ENCODE measurements at places on chromosomes 13 and 19.

- peak; percentile 48 for DNase-seq
Observed at GRCh38 chr19:41887711-41888382, 4.9 kb downstream of the ARHGEF1 start.

GRCh38 chr13:23399347-23399746 lies 34.2 kb downstream of the SACS start:
- DNase-seq, result no peak

DNA sequence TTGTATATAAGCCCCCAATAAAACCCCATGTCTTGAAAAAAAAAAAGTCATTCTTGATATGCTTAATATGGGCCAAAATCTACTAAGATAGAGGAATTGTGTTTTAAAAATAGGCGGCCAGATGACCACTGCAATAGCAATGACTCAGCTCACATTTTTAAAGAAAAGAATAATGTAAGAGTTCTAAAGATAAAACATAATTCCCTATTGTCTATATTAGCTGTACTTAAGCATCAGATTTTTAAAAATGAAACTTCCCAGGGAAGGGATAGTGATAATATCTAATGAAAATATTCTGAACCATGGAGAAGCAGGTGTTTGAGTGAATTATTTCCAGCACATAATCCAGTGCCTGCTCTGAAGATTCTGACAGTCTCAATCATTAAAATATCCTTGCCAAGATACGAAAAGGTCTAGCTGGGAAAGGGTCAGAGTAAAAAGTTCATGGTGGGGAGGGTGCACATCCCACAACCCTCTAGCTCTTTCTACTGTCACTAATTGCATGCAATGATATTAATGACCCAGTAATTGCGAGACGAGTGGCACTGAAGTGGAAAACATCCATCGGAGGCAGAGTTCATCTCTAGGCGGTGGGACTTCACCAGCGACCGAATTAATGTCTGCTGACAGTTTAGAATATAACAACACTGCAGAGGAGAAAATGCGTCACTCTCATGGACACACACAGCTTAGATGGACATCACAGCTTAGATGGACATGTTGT lies 31.6 kb downstream of the EFNB2 start:
- DNase-seq, result no peak

DNA sequence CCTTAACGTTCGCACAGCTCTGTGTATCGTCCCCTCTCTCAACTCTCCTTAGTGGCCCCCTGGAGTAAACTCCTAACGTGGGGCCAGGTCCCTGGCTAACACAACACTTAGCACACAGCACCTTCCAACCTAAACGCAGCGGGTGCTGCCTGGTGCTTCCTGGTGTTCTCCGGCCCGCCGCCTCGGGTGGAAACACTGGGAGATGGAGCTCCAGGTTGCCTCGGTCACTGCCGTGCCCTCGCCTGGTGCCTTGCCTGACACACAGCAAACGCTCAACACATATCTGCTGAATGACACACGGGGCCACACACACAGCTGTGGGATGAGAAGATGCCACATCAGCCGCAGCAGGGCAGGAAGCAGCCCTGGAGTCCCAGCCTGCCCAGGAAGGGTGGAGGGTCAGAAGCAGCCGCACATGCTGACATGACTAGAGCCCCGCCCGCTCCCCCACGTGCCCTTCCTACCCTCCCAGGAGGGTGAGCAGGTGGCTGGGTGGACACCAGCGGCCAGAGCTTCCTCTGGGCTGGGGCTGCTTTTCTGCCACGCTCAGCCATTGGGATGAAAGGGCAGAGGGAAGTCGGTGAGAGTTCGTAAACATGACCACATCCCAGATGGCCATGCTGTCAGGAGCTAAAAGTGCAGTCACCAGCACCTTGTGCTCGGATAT lies 6.6 kb downstream of the PEPD start:
- DNase-seq, result no peak

DNA sequence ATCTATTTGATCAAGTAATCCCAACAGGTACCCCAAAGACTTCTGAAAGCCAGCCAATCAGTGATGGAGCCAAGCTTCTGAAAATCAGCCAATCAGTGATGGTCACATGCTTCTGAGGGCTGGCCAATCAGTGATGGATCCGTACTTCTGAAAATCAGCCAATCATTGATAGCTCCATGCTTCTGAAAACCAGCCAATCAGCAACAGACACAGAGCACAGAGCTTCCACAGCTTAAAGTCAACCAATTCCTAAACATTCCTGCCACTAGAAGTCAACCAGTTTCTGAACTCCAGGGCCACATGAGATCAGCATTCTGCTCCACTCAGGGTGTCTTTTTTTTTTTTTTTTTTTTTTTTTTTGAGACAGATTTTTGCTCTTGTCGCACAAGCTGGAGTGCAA lies 8.2 kb upstream of the HSD17B14 start:
- DNase-seq, result no peak

DNA sequence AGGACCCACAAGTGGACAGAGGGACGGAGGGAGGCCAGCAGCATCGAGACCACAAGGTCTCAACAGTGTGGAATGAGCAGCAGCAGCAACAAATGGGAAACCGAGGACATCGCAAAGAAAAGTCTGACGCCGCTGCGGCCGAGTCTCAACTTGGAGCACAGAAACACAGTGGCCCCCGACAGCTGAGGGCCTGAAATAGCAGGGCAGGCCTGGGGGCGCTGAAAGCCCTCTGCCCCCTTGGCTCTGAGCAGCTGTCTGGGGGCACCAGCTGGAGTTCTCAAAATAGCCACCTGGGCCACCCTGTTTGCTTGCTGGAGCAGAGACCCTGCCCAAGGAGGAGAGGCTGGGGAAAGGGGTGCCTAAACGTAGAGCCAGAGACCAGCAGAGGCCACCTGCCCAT lies 5.9 kb upstream of the ISYNA1 start:
- DNase-seq, result no peak

GRCh38 chr13:78326633-78327032 lies 276.7 kb downstream of the POU4F1 start:
- DNase-seq, result no peak

DNA sequence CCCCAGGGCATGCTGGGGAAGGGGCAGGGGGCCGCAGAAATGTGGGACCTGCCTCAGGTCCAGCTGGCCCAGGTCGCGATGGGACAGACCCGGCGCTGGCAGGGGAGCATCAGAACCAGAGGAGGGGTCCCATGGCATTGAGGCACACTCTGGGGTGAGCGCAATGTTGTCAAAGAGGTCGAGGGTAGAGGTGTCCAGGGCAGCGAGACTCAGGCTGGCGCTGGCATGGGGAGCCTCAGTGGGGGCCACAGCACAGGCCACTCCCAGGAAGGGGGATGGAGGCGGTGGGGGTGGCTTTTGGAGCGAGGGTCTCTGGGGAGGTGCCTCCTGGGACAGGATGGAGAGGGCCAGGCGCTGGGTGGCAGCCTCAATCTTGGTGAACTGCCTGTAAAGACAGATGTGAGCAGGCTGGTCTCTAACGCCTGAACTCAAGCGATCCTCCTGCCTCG lies 944 bp downstream of the C19orf85 start:
- DNase-seq, result no peak

- DNase-seq, result no peak
Observed at GRCh38 chr19:49297403-49297802, 27.6 kb downstream of the SLC6A16 start.

DNA sequence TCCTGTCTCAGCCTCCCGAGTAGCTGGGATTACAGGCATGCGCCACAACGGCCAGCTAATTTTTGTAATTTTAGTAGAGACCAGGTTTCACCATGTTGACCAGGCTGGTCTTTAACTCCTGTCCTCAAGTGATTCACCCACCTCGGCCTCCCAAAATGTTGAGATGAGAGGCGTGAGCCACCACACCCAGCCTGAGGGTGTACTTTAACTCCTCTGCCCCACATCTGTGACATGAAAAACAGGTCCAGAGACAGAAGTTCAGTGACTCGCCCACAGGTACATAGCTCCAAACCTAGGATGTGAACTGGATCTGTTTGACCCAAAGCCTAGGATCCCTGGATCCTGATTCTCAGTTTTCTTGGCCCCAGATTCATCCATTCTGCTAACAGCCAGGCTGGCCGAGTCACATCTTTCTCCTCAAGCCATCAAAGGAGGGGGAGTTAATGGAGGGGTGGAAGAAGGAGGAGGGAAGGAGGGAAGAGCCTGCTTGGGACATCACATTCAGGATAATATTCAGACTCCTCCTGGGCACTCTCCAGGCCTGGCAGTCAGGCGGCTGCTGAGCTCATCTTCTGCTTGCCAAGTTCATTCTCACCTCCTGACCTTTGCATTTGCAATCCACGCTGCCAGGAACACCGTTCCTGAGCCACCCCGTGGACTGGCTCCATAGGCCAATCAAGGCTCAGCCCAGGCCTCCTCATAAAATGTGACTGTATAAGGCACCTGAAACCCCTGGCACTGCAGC lies 3.1 kb downstream of the SPC24 start:
- no peak for DNase-seq

DNA sequence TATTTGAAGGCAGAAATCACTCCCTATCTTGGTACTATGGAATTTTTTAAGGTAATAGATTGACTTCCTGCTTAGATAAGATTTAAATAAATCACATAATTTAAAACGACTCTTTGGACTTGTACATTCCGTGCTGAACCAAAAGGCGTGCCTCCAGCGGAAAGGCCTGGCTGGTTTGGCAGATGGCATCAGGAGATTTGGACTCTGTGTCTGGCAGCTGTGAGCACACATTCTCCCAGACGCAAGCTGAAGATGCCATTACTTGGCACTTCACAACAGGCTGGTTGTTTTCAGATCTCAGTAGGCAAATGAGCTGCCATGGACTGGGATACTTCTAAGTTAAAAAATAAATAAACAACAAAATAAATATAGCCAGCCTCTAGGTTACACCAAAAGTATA lies 104.5 kb upstream of the SLC15A1 start:
- peak; percentile 81 for DNase-seq

- no peak for DNase-seq
Observed at GRCh38 chr13:60427285-60427684, 30.3 kb downstream of the TDRD3 start.

- DNase-seq, result peak; percentile 73
Observed at GRCh38 chr13:28707629-28708427, 10.9 kb downstream of the SLC46A3 start.

DNA sequence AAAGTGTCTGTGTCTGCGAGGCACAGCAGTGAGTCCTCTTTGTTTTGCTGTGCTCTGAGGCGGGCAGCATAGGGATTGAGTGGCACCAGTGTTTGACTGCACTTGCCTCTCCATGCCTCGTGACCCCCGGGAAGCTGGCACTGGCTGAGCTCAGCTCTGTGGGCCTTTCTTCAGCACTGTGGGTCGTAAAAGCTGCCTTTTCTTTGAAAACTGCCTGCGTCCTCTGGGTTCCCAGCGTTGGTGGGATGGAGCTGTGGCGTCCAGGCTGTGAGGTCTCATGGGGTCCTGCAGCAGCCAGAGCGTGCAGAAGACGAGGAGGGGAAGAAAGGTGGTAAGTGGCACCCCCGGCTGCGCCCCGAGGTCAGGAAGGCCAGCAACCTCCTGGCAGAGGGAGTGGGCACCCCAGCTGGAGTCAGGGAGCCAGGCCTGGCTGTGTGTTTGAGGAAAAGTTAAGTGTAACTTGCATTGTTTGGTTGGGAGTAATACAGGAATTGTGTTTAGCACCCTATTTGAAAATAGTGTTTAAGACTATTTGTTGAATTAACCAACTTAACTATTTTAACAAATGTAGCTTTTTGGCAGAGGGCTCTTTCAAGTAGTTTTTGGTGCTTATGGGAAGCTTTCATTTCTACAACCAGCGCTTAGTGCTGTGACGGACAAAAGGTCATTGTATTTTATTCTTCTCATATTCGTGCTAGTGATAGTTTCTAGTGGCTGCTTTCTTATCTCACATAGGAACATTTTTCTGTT lies 79.3 kb upstream of the TEX29 start:
- peak; percentile 98 for DNase-seq

GRCh38 chr19:33471111-33471996 lies 50.2 kb downstream of the PEPD start:
- DNase-seq, result no peak

DNA sequence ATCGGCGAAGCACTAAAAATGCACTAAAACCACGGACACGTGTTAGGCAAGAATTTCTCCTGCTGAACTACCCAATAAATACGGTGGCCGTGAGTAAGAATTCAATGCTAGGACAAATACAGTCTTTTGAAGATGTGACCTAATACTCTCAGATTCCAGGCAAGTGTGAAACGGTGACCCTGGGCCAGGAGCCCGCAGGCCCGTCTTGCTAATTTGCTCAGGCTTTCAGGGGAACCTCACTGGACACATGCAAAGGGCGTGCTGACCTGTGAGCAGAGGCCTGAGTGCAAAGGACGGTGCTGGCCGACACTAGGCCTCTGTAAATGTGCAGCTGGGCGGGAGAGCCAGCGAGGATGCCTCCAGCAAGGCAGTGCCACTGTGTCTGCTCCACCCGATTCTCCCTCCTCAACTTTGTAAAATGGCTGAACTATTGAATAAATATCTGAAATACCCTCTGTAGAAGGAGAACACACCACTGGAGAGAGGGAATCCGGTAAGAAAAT lies 70.1 kb downstream of the STK24 start:
- no peak for DNase-seq

GRCh38 chr19:29866011-29866410 lies 54.2 kb downstream of the CCNE1 start:
- DNase-seq, result no peak

DNA sequence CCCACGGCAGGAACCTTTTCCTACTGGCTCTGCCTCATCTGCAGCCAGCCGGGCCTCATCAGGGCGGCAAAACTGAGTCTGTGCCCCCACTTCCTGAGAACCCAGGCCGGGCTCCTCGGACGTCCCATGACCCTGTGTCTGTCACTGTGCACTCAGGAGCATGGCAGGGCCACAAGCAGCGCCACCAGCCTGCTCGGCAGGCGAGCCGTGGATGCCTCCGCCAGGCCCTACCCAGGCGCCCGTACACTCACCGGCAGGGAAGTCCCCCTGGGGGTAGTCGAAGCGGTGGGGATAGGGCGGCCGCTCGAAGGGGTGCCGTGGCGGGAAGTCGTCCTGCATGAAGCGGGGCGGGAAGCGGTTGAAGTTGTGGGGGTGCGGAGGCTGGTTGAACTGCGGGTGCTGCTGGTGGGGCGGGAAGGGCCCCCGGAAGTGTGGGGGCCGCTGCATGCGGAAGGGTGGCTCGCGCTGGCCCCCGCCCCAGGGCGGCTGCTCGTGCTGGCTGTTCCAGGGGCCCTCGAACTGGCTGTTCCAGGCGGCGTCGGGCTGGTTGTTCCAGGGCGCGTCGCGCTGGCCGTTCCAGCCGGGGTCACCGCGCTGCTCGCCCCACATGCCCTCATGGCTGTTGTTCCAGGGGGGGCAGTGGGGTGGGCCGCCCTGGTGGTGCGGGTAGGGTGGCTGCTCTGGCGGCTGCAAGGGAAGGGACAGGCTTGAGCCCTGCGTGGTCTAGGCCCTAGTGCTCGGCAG lies 17.1 kb downstream of the CHERP start:
- no peak for DNase-seq

- DNase-seq, result peak; percentile 94
Observed at GRCh38 chr19:10027158-10027997, 14.1 kb downstream of the RDH8 start.

GRCh38 chr13:99686157-99686572 lies 184.9 kb downstream of the TM9SF2 start:
- no peak for DNase-seq

GRCh38 chr19:22620401-22620800 lies 13.7 kb upstream of the ZNF492 start:
- DNase-seq, result no peak

DNA sequence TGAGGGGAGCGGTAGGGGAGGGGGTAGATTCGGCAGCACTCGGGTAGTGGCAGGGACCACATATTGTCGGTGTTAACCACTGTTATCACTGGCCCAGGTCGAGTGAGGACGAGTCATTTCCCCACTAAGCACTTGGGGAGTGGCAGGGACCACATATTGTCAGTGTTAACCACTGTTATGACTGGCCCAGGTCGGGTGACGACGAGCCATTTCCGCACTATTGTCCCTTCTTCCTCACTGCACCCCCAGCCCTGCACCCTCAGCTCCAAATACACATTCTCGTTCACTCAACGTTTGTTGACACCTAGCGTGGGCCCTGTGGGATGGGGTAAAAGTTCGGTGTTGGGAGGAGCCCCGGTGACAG lies 467 bp upstream of the CLN5 start:
- DNase-seq, result peak; percentile 30
